ENCODE measurements at places on chromosomes 13 and 19.

DNA sequence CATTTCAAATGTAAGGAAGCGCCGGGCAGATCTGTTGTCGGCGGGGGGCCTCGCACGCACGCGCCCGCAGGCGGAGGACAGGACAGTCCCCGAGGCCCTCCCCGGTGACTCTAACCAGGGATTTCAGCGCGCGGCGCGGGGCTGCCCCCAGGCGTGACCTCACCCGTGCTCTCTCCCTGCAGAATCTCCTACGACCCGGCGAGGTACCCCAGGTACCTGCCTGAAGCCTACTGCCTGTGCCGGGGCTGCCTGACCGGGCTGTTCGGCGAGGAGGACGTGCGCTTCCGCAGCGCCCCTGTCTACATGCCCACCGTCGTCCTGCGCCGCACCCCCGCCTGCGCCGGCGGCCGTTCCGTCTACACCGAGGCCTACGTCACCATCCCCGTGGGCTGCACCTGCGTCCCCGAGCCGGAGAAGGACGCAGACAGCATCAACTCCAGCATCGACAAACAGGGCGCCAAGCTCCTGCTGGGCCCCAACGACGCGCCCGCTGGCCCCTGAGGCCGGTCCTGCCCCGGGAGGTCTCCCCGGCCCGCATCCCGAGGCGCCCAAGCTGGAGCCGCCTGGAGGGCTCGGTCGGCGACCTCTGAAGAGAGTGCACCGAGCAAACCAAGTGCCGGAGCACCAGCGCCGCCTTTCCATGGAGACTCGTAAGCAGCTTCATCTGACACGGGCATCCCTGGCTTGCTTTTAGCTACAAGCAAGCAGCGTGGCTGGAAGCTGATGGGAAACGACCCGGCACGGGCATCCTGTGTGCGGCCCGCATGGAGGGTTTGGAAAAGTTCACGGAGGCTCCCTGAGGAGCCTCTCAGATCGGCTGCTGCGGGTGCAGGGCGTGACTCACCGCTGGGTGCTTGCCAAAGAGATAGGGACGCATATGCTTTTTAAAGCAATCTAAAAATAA is 18.2 kb downstream of the IL17D start:
- peak overlapping the region; percentile 26 for H3K4me3 ChIP-seq
- no peaks in the 10 kb centered on the region for H3K4me1 ChIP-seq
- peaks cover 8% of the 10 kb centered on the region for H3K36me3 ChIP-seq
- no peak overlapping the region for H3K27ac ChIP-seq

DNA sequence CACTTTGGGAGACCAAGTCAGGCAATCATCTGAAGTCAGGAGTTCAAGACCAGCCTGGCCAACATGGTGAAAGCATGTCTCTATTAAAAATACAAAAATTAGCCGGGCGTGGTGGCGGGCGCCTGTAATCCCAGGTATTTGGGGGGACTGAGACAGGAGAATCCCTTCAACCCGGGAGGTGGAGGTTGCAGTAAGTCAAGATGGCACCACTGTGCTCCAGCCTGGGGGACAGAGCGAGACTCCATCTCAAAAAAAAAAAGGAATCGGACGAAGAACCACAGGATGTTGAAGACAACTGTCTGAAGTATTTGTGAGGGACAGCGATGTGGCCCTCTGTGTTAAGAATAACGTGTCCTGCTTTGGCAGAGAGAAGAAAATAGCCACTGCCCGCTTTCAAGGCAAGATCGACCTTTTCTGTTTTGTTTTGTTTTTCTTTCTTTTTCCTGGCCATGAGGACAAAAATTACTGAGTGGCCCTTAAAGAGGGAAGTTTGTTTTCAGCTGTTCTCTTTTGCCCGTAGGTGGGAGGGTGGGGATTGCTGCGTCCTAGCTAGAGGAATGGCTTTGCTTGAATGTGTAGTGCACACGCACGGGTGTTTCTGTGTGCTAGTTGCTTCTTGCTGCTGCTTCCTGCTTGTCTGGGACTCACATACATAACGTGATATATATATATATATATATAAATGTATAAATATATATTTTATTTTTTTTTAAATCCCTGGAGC is 6.2 kb upstream of the PRKCG start:
- H3K4me3 ChIP-seq: no peak overlapping the region
- no peaks in the 10 kb centered on the region for H3K27me3 ChIP-seq
- H3K36me3 ChIP-seq: peaks cover 5% of the 10 kb centered on the region

- H3K27me3 ChIP-seq: no peaks in the 10 kb centered on the region
- H3K36me3 ChIP-seq: no peaks in the 10 kb centered on the region
- peak; percentile 73 for DNase-seq
Measured at GRCh38 chr13:30463787-30464495, 1.8 kb downstream of the HMGB1 start.

DNA sequence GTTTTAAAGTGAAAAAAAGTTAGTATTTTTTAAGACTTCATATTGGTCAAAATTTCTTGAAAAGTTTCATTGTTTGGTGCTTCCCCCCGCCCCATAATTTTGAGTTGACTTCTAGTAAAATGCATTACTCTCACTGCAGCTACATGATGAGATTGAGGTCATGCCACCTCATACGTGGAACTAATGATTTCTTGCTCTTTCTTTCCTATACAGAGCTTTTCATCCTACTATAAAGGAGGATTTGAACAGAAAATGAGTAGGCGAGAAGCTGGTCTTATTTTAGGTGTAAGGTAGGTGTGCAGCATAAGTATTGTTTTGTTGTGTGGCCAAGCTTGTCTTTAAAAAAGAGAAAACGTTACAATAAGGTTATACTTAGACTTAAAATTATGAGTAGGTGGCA is 55.0 kb downstream of the DNAJC15 start:
- no peak for DNase-seq
- peaks cover 2% of the 10 kb centered on the region for H3K36me3 ChIP-seq

- no peak for DNase-seq
- H3K4me3 ChIP-seq: no peak overlapping the region
- H3K4me1 ChIP-seq: no peaks in the 10 kb centered on the region
- H3K27me3 ChIP-seq: no peaks in the 10 kb centered on the region
Measured at GRCh38 chr13:26300140-26300539, 46.2 kb downstream of the CDK8 start.

DNA sequence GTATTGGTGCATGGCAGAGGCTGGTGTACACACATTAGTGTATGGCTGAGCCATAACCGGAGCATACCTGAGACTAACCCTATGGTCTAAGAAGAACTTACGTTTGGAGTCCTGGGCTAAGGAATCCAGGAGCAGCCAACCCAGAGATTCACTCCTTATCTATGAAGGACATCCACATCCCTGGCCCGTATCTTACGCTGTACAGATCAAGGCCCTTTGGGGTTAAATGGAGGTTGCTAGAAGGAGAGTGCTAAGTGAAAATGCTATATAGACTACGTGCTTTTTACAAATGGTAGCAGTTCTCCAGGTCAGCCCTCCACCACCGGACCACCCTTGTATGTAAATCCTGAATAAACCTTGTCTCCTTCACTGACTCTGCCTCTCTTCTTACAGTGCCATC is 1.9 kb upstream of the SUGT1 start:
- no peak overlapping the region for H3K27ac ChIP-seq
- H3K4me1 ChIP-seq: peaks cover 4% of the 10 kb centered on the region
- H3K4me3 ChIP-seq: no peak overlapping the region
- DNase-seq: peak; percentile 2
- H3K36me3 ChIP-seq: peaks cover 10% of the 10 kb centered on the region

DNA sequence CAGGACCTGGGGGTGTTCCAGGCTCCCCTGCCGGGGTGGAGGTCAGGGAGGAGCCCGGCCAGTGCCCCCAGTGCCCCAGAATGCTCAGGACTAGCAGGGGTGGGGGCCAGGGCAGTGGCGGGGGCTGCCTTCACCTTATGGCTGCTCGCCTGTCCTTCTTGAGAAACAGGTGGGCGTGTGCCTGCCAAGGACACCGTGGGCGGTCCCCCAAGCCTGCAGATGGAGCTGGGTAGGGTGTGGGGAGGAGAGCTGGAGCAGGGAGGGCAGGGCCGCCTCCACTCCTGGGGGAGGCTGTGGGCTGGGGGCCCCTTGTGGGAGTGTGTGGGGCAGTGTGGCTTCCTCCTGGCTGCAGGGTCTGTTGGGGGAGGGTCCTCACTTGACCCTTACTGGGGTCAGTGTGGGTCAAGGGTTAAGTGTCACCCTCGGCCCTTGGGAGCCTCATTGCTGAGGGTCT is 160.1 kb downstream of the KDM4B start:
- no peaks in the 10 kb centered on the region for H3K4me1 ChIP-seq
- no peaks in the 10 kb centered on the region for H3K27me3 ChIP-seq
- H3K27ac ChIP-seq: no peak overlapping the region
- DNase-seq: peak; percentile 30
- no peak overlapping the region for H3K4me3 ChIP-seq

DNA sequence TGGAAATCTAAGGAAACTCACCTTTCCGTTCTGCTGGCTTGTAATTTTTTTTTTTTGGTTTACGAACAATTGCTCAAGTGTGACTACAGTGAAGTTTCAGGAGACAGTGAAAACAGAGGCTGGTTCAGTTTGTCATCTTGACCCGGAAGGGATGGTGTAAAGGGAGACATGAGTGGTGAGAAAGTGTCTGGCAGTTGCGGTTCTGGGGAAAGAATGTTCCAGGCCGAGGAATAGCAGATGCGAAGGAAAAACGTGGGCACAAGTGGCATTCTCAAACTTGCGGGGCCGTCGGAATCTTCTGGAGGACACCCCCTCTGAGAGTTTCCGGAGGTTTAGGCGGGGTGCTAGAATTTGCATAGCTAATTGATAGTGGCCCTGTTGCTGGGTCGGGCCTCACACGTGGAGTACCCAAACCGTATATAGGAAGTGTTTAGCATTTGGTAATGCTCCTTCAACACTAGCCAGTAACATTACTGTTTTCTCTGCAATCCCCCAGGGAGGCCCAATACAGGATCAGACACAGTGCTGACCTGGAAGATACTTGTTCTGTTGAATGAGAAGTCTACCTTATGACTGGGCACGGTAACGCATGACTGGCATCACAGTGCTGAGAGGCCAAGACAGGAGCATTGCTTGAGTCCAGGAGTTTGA is 2.8 kb upstream of the TNFSF9 start:
- peaks cover 26% of the 10 kb centered on the region for H3K27me3 ChIP-seq
- H3K36me3 ChIP-seq: no peaks in the 10 kb centered on the region
- peaks cover 5% of the 10 kb centered on the region for H3K4me1 ChIP-seq
- H3K4me3 ChIP-seq: no peak overlapping the region
- no peak for DNase-seq
- no peak overlapping the region for H3K27ac ChIP-seq

DNA sequence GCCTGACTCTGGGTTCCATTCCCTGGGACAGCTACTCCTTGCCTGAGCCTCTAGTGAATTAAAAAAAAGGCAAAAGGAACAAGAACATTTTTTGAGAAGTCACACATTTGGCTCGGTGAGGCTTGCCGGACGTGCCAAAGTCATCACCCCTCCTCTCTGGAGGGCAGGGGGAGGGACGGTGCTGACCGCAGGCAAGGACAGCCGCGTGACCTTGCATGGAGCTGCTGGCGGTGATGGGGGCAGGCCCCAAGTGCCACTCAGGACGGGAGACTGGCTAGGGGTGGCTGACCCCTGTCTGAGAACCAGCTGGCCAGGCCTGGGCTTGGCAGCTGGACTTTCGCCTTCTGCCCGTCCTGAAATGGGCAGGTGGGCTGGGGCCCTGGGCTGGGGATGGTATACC is 26.4 kb downstream of the MAP2K2 start:
- peak overlapping the region; percentile 32 for H3K27ac ChIP-seq
- H3K27me3 ChIP-seq: no peaks in the 10 kb centered on the region

- peak overlapping the region; percentile 93 for H3K4me3 ChIP-seq
- H3K36me3 ChIP-seq: no peaks in the 10 kb centered on the region
- peak; percentile 9 for DNase-seq
- H3K27me3 ChIP-seq: no peaks in the 10 kb centered on the region
Measured at GRCh38 chr19:16542910-16543472, 754 bp upstream of the CHERP start.

DNA sequence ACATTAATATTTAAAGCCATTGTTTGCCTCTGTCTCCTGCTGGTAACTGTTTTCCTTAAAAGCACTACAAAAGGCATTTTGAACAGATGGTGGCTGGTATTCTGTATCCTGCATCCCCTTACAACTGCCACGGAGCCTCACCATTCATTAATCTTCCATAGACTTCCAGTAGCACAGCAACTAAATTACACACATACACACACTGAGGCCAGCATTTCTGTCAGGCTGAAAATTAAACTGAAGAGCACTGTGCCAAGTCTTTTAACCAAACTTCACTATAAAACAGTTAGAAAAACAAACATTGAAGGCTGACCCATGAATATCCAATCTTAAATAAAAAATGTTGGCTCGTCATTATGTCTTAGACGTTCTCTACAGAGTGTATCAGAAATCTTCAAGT is 697.8 kb downstream of the DACH1 start:
- H3K4me3 ChIP-seq: no peak overlapping the region
- H3K27ac ChIP-seq: no peak overlapping the region
- H3K36me3 ChIP-seq: no peaks in the 10 kb centered on the region
- no peak for DNase-seq

- no peaks in the 10 kb centered on the region for H3K4me1 ChIP-seq
- no peak for DNase-seq
- no peak overlapping the region for H3K4me3 ChIP-seq
- no peaks in the 10 kb centered on the region for H3K36me3 ChIP-seq
Measured at GRCh38 chr13:39877134-39877533, 221.7 kb downstream of the COG6 start.

GRCh38 chr19:13723206-13723605 is 41.1 kb upstream of the MRI1 start:
- DNase-seq: no peak
- H3K4me1 ChIP-seq: no peaks in the 10 kb centered on the region
- H3K4me3 ChIP-seq: no peak overlapping the region
- no peaks in the 10 kb centered on the region for H3K36me3 ChIP-seq

DNA sequence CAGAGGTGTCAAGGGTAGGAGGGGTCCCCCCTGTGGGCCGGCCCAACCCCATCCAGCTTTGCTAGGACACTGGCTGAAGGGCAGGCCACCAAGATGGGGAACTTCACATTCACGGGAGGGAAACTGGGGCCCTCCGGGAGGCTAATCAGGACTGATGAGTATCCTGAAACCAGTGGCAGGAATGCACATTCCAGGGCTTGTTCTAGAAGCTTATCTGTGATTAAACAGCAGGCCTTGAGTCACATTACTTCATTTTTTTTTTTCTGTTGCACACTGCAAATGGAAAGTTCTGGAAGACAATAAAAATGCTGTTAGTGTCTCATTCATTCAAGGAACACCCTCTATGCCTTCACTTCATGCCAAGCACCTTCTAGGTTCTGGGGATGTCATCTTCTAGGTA is 15.5 kb upstream of the SIGLEC11 start:
- no peaks in the 10 kb centered on the region for H3K4me1 ChIP-seq
- H3K27ac ChIP-seq: no peak overlapping the region
- no peak overlapping the region for H3K4me3 ChIP-seq
- H3K36me3 ChIP-seq: peaks cover 64% of the 10 kb centered on the region
- DNase-seq: no peak

GRCh38 chr13:106911627-106912026 is 343.7 kb upstream of the ARGLU1 start:
- no peaks in the 10 kb centered on the region for H3K4me1 ChIP-seq
- H3K27ac ChIP-seq: no peak overlapping the region
- H3K36me3 ChIP-seq: no peaks in the 10 kb centered on the region
- H3K27me3 ChIP-seq: no peaks in the 10 kb centered on the region

DNA sequence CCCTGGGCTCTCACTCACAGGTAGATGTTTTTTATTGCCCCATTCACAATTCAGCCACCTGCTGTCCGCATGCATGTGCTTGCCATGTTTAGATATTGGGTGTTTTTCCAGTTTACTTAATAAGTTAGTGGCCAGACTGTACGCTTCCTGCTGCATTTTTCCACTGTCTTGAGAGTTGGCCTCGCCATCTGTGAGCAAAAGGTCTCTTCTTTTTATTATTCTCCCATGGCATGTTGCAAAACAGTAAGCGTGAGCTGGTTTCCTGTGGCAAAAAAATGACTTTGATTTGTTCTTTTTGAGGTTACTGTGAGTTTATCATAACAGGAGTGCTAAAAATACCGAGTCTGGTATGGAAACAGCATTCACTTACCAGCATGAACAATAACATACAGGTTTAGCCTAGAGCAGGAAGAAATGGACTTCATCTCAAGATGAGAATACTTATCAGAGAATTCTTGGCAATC is 46.0 kb downstream of the SAE1 start:
- peaks cover 45% of the 10 kb centered on the region for H3K36me3 ChIP-seq
- H3K4me1 ChIP-seq: no peaks in the 10 kb centered on the region
- H3K27ac ChIP-seq: no peak overlapping the region
- no peaks in the 10 kb centered on the region for H3K27me3 ChIP-seq
